ENCODE measurements at places on chromosomes 12 and 14. TPM values are rescaled to one million over a fixed set of nuclear protein-coding genes. Genes with fewer than 3 reads are reported as not detected.

Gene NEMF
- total RNA-seq, result 73.7 TPM

DNA sequence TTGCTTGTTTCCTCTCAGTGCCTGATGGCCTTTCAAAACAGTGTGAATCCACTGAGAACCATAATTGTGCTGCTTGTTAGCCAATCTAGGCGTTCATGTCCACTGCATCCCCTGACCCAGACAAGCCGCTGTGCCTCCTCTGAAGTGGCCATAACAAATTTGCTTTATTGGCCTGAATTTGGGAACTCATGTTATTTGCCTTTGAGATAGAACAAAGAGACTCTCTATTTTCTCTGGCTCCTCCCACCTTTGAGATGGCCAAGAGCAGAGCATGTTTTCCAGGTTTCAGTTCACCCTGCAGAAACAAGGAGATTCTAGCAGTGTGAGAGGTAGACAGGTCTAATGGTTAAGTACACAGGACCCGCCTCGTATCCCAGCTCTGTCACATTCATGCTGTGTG, 723.9 kb downstream of the MED13L start:
- DNase-seq, result no peak

- DNase-seq, result peak; percentile 54
These were observed 18.1 kb downstream of the TPCN1 start for GRCh38 chr12:113239288-113239771.

DNA sequence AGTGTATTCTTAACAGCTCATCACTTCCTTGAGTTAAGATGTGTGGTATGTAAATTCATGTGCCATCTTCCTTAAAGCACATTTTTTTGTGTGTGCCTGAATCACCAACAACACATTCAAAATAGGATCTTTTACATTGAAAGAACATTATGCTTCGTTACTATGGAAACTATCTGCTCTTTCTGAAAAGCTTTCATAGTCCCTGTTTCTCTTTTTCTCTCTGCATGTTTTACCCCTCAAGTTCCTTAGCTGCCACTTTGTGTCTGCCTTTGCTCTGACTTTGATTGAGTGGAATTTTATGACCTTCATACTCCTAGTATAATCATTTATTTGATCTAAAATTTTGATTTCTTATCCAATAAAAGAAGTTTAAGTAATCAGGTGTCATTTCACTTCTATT, 880.3 kb upstream of the FOXG1 start:
- no peak for DNase-seq

DNA sequence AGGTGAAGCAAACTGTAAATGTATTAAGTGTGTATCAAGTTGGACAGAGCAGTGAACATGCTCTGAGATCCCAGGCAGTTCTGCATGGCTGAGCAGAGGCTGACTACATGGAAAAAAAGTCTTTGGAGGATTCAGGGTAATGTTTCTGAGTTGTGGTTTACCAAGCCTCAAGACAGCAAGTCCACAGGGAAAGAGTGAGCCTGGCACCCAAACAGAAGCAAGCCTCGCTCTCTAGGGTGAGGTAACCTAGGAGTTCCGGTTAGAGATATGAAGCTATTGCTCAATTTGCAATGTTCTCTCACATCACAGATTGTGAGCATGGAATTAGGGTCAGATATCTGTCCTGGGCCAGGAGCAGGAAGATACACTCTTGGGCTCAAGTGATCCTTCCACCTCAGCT, 158.6 kb downstream of the MON2 start:
- no peak for DNase-seq

GRCh38 chr12:66055837-66056319, 74.7 kb downstream of the LLPH start:
- no peak for DNase-seq
